ENCODE measurements at places on chromosomes 11 and 22.

DNA sequence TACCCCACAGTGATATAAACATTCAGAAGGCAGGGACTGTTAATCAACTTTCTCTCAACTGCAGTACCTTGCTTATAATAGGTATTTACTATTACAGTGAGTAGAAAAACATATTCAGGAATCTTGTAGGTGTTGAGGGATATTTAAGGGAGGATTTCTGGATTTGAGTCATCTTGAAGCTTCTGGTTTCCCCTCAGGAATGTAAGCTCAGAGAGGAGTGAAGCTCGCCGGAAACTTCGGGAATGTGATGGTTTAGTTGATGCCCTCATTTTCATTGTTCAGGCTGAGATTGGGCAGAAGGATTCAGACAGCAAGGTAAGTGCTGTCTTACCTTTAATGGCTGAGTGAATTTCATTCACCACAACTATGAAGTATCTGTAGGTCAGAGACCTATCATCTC lies 42.9 kb downstream of the CTNND1 start:
- no peak for DNase-seq
- no peaks in the 10 kb centered on the region for H3K27me3 ChIP-seq
- no peak overlapping the region for H3K4me3 ChIP-seq
- peaks cover 26% of the 10 kb centered on the region for H3K4me1 ChIP-seq
- H3K36me3 ChIP-seq = peaks cover 80% of the 10 kb centered on the region
- H3K27ac ChIP-seq = no peak overlapping the region

DNA sequence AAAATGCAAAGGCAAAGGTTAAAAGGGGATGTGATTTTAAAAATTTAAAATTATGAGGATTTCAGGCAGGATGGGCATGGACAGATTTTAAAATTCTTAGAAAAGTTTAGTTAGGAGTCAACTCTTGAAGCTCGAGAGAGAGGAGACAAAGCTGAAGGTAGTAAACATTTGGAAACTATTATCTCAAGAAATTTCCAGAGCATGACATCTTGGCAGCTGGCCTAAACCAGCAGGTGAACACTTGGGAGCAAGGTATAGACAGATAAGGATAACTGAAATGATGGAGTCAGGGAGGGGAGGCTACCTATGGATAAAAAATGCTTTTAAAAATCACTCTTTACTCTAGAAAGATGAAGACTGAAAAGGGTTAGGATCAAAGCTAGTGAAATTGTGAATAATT lies 13.7 kb downstream of the POU2AF3 start:
- no peak overlapping the region for H3K4me3 ChIP-seq
- peaks cover 24% of the 10 kb centered on the region for H3K27me3 ChIP-seq
- H3K27ac ChIP-seq = no peak overlapping the region
- no peaks in the 10 kb centered on the region for H3K4me1 ChIP-seq
- H3K36me3 ChIP-seq = no peaks in the 10 kb centered on the region
- no peak for DNase-seq

GRCh38 chr11:77009533-77010160 lies 24.6 kb upstream of the B3GNT6 start:
- no peak overlapping the region for H3K27ac ChIP-seq
- no peaks in the 10 kb centered on the region for H3K4me1 ChIP-seq
- H3K36me3 ChIP-seq = peaks cover 10% of the 10 kb centered on the region
- no peaks in the 10 kb centered on the region for H3K27me3 ChIP-seq
- DNase-seq = no peak

DNA sequence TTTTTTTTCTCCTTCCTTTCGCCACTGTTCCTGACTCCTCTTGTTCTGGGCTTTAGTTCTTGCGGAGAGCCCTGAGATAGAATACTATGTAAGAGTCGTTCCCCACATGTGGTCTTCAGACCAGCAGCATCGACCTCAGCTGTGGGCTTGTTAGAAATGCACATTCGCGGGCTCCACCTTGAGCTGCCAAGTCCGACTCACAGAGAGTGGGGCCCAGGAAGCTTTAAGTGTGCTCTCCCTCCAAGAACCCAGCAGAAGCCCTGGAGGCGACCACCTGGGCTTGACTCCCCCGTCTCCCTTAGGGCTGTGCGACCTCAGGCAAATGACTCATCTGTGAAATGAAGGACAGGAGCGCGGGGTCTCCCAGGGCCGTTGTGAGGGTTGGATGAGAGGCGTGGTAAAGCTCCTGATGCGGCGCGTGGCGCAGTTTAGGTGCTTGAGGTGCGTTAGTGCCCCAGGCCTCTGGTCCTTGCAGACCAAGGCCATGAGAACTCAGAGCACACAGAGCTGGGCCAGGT lies 18.8 kb downstream of the SAMM50 start:
- peaks cover 86% of the 10 kb centered on the region for H3K36me3 ChIP-seq
- no peak overlapping the region for H3K4me3 ChIP-seq
- no peaks in the 10 kb centered on the region for H3K4me1 ChIP-seq
- DNase-seq = peak; percentile 63

- H3K27me3 ChIP-seq = no peaks in the 10 kb centered on the region
- H3K4me3 ChIP-seq = no peak overlapping the region
- no peak overlapping the region for H3K27ac ChIP-seq
- DNase-seq = no peak
- H3K36me3 ChIP-seq = no peaks in the 10 kb centered on the region
- peaks cover 15% of the 10 kb centered on the region for H3K4me1 ChIP-seq
Observed at GRCh38 chr11:35582033-35582432, 36.2 kb upstream of the FJX1 start.

DNA sequence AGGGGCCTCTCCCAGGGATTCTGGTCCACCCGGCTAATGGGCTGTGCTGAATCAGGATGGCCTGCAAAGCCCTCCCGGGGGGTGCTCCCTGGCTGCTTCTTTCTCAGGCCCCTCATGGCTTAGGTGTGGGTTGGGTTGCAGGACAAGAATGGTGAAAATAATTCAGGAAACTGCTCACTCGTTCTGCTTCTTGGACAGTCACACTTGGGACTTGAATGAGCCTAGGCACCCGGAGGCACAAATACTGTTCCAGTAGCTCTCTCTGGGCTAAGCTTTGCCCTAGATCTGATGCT lies 83.2 kb downstream of the TRIM29 start:
- peaks cover 4% of the 10 kb centered on the region for H3K27me3 ChIP-seq
- H3K27ac ChIP-seq = no peak overlapping the region
- H3K4me1 ChIP-seq = peaks cover 33% of the 10 kb centered on the region

GRCh38 chr22:25357606-25358420 lies 138.4 kb downstream of the CRYBB2 start:
- DNase-seq = peak; percentile 76
- peaks cover 5% of the 10 kb centered on the region for H3K4me1 ChIP-seq
- H3K27me3 ChIP-seq = no peaks in the 10 kb centered on the region

- H3K4me3 ChIP-seq = peak overlapping the region; percentile 52
- DNase-seq = no peak
- no peaks in the 10 kb centered on the region for H3K36me3 ChIP-seq
Observed at GRCh38 chr11:31809857-31810778, 1.0 kb downstream of the PAX6 start.

DNA sequence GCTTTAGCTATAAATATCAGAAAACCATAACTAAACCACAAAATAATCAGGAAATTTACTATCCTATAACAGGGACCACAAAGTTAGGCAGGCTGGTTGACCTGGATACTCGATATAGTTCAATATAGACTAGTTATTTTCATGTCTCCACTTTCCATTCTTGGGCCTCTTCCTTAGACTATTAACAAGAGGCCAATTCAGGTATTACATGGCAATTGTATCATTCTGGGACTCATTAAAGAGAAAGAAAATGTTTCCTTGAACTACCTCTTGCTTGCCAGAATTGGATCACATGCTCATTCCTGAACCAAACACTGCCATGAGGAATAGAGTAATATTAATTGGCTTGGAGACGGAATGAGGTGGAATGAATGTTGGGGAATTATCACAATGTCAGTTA lies 76.0 kb downstream of the EIF3M start:
- H3K36me3 ChIP-seq = no peaks in the 10 kb centered on the region
- H3K4me1 ChIP-seq = no peaks in the 10 kb centered on the region
- DNase-seq = no peak
- no peaks in the 10 kb centered on the region for H3K27me3 ChIP-seq

DNA sequence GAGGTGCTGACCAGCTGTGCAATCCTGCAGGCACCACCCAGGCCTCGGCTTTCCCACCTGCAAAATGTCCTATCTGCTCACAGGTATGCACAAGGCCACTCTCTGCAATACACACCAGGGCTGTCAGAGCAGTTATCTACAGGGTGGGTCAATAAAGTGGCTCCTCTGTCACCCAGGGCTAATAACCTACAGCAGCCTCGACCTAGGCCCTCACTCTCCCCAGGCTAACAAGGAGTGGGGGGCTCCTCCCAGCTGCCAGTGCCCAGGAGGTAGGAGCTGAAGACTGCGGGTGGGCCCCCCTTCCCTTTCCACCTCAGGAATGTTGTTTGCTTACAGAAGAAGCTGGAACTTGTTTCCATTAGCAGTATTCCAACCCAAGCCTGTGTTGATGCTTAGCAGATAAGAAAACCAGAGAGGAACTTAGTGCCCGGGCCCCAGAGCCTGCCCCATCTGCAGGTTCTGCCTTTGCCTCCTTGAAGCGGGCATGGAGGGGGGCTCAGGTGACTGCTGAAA lies 26.8 kb downstream of the MYH9 start:
- H3K4me1 ChIP-seq = peaks cover 95% of the 10 kb centered on the region
- H3K36me3 ChIP-seq = no peaks in the 10 kb centered on the region
- DNase-seq = no peak
- peak overlapping the region; percentile 18 for H3K27ac ChIP-seq
- H3K4me3 ChIP-seq = peak overlapping the region; percentile 15

- H3K27me3 ChIP-seq = peaks cover 25% of the 10 kb centered on the region
- no peaks in the 10 kb centered on the region for H3K4me1 ChIP-seq
- no peak overlapping the region for H3K27ac ChIP-seq
- no peaks in the 10 kb centered on the region for H3K36me3 ChIP-seq
- no peak overlapping the region for H3K4me3 ChIP-seq
Observed at GRCh38 chr11:116465056-116465455, 307.7 kb downstream of the BUD13 start.

DNA sequence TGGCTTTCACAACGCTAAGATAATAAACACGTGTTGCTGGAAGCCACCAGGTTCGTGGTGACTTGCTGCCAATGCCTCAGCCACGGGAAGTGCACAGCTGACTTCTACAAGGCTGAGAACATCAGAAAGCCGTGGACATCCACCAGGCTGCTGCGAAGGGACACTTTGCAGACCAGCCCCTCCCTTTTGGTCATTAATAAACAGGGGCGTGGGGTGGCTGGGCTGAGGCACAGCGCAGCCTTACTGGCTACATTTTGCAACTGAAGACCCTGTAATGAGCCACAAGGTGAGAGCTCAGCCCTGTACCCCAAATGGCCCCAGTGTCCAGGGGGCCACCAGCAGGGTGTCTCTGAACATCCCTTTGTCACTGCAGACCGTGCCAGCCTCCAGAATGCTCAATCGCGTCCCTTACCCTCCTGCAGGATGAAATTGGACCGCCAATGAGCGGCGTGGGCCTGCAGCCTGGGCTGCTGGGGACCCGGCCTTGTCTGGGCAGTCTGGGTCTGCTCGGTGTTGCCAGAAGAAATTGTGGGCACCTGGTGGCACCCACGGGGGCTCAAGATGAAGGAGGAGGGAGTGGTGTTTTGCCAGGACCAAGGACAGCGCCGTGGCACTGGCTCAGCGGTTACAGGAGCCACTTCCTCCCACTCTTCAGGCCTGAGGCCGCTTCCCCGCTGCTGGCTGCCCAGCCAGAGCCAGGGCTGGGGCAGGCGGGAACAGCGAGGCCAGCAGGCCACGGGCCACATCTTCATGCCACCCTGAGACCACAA lies 181.9 kb downstream of the CTTN start:
- no peaks in the 10 kb centered on the region for H3K36me3 ChIP-seq
- H3K27ac ChIP-seq = no peak overlapping the region
- H3K4me3 ChIP-seq = no peak overlapping the region
- no peak for DNase-seq
- no peaks in the 10 kb centered on the region for H3K4me1 ChIP-seq
- no peaks in the 10 kb centered on the region for H3K27me3 ChIP-seq

- H3K36me3 ChIP-seq = no peaks in the 10 kb centered on the region
- peaks cover 11% of the 10 kb centered on the region for H3K4me1 ChIP-seq
- peak overlapping the region; percentile 15 for H3K4me3 ChIP-seq
- peaks cover 19% of the 10 kb centered on the region for H3K27me3 ChIP-seq
Observed at GRCh38 chr11:67732045-67732787, 57.8 kb upstream of the ALDH3B2 start.

GRCh38 chr11:20000351-20001134 lies 159.7 kb downstream of the DBX1 start:
- no peak overlapping the region for H3K27ac ChIP-seq
- H3K4me3 ChIP-seq = no peak overlapping the region
- no peaks in the 10 kb centered on the region for H3K36me3 ChIP-seq
- DNase-seq = no peak
- H3K27me3 ChIP-seq = no peaks in the 10 kb centered on the region

- no peak for DNase-seq
- no peak overlapping the region for H3K27ac ChIP-seq
- H3K4me1 ChIP-seq = no peaks in the 10 kb centered on the region
- H3K36me3 ChIP-seq = no peaks in the 10 kb centered on the region
- no peak overlapping the region for H3K4me3 ChIP-seq
- H3K27me3 ChIP-seq = peaks cover 2% of the 10 kb centered on the region
Observed at GRCh38 chr11:64951529-64951928, 15.8 kb upstream of the GPHA2 start.

DNA sequence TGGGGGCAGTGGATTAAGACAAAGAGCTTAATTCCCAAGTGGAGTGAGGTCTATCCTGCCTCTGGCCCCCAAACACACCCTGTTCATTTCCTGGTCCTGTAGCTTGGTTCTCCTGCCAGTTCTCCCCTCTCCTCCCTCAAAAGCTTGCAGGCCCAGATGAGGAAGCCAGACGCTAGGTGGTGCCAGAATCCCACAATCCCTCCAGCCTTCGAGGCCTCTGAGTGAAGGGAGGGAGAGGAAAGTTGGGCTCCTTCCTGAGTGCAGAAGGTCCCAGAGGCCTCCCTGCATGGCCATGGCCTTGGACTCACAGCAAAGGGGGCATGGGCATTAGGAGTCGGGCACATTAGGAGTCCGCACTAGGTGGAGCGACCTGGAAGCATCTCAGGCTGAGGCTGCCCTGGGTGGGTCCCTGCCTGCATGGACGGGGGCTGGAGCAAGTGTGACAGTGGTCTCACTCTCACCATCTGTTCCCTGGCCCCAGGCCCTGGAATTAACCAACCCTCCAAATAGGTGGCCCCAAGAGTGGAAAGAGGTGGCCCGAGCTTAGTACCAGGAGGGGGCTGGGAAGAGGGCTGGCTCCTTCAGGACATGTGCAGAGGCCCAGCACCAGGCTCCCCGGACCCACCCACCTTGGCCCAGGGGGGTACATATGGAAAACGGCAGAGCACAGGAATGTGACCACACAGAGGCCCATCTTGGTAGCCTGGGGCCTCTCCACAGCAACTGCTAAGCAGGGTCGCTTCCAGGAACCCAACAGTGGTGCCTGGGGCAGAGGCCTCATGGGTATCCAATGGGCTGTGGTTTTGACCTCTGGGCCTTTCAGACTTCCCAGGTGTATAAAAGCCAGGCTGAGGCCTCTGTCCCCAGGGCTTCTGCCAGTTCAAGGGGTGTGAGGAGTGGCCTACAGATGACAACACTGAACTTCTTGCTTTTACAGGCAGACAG lies 5.2 kb downstream of the FXYD2 start:
- peaks cover 47% of the 10 kb centered on the region for H3K4me1 ChIP-seq
- H3K27me3 ChIP-seq = no peaks in the 10 kb centered on the region
- no peak for DNase-seq
- no peaks in the 10 kb centered on the region for H3K36me3 ChIP-seq
- H3K4me3 ChIP-seq = no peak overlapping the region
- no peak overlapping the region for H3K27ac ChIP-seq

- peak overlapping the region; percentile 41 for H3K27ac ChIP-seq
- peaks cover 33% of the 10 kb centered on the region for H3K4me1 ChIP-seq
Observed at GRCh38 chr11:124900464-124900863, 2.8 kb upstream of the ROBO4 start.

- H3K27me3 ChIP-seq = no peaks in the 10 kb centered on the region
- H3K4me1 ChIP-seq = peaks cover 33% of the 10 kb centered on the region
- no peak overlapping the region for H3K4me3 ChIP-seq
- DNase-seq = no peak
- H3K27ac ChIP-seq = no peak overlapping the region
Observed at GRCh38 chr11:134119094-134119493, 50.2 kb downstream of the JAM3 start.
